NCI-H446 (cell line): ENCODE measurements at places on chromosomes 12 and 14.
A peak's percentile ranks its signal among the peaks of the same experiment; 100 is the strongest.

DNA sequence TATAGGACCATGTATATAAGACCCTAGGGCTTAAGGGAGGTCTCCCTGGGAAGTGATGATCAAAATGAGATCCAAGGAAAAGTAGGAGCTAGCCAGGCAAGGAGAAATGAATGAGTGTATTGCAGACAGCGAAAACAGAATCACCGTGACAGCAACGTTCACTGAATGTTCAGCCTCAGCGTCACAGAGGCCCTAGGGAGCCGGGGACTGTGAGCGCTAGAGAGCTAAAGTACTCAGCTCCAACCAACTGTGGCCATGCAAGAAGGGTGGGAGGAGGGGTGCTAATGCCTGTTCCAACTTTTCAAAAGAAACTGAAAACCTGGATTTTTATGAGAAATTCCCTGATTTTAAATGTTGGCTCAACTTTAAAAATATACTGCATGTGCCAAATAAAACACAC is 105.5 kb upstream of the CCND2 start:
- DNase-seq = no peak

- no peak for DNase-seq
Measured at GRCh38 chr14:48304729-48305128, 629.3 kb upstream of the MDGA2 start.

DNA sequence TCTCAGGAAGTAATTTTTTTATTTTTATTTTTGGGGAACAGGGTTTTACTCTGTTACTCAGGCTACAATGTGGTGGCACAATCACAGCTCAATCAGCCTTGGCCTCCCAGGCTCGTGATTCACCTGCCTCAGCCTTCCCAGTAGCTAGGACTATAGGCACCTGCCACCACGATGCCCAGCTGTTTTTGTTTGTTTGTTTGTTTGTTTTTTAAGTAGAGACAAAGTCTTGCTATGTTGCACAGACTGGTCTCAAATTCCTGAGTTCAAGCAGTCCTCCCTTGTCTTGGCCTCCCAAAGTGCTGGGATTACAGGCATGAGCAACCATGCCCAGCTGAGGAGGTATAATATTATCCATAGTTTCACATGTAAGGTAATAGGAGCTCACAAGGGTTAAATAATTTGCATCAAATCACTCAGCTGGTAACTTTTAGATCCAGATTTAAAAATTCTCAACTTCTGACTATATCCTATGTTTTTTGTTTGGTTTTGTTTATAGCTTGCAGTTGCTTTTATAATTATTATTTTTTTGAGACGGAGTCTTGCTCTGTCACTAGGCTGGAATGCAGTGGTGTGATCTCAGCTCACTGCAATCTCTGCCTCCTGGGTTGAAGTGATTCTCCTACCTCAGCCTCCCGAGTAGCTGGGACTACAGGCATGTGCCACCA is 629.3 kb downstream of the DIO2 start:
- DNase-seq = no peak

DNA sequence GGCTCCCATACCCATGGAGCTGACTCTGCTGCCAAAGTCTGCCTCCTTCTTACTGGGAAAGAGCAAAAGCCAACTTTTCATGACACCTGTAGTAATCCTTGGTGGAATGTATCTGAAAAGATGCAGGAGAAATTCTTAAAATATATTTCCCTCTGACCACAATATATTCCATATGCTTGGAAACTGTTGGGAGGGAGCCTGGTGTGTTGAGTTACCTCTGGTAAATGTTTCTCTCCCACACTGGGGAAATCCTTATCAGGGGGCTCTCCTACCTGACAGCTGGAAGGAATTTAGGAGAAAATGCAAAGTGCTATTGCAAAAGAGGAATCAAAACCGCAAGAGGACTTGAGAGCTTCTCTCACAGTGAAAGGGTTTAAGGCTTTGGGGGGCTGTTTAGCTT is 139.4 kb downstream of the TBX5 start:
- no peak for DNase-seq

DNA sequence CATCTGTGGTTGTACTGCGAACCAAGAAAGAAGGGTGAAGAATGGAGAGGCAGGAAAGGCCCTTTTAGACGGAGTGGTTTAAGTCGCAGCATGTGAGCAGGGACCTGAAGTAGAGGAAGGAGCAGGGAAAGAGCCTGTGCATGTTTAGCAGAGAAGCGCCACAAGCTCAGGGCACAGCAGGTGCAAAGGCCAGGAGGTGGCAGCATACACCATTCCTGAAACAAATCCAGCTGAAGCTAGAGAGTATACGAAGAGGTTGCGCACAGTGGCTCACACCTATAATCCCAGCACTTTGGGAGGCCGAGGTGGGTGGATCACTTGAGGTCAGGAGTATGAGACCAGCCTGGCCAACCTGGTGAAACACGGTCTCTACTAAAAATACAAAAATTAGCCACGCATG is 49.9 kb downstream of the HELB start:
- DNase-seq = peak; percentile 53

DNA sequence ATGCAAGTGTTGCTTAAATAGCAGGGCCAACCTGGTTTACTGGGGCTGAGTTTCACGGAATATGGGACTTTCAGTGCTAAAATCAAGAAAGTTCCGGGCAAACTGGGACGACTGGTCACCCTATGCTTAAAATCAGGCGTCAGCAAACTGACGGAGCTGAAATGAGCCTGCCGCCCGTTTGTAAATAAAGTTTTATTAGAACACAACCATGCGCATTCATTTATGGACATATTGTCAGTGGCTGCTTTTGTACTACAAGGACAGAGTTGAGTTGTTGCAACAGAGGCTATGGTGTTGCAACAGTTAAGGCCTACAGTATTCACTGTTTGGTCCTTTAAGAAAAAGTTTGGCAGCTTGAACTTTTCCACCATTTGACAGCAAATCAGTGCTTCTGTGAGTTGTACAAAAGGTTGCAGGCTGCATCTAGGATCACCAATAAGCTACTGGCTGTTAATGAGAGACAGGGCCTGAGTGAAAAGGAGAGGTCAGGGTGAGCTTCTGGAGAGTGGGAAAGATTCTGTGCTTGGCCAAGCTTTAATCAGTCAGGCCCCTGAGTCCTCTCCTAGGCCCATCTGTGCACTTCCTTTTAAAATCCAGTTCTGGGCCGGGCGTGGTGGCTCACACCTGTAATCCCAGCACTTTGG is 13.3 kb downstream of the SELPLG start:
- no peak for DNase-seq

GRCh38 chr12:28424965-28425364 is 234.7 kb downstream of the CCDC91 start:
- no peak for DNase-seq

DNA sequence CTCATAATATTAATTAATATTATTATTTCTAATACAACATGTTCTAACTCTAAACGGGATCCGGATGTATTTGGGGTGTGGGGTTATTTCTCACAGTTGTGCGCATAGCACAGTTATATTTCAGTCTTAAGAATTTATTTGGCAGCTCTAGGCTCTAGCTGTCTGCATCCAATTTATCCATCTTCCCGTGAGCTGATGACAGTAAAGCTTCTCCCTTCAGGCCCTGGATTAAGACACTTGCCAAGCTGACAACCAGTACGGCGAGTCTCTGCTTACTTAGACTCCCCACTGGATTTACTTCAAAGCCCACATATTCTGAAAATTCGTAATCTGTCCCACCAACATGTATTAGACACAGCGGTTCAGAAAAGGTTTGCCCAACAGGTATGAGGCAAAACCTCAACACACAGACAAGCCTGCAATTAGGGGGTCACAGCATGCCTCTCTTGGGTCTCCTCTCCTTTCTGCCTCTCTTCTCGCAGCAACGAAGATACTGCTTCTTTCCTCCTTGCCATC is 232.9 kb upstream of the TMTC1 start:
- no peak for DNase-seq

DNA sequence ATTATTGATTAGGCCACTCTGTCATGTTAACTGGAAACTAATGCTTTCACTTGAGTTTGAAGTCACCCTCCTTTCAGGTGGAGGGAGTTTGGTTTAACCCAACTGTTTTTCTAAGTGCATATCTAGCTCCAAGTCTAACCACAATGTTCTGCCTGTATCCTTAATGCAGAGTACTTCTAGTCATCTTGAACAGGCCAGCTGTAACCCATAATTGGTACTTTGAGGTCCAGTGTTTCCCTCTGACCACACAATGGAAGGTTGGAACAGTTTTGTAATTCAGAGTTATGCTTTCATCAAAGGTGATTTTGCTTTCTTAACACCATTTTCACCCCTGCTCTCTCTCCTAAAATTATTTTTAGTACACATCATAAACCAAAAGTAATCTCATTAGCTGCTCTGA is 237.2 kb upstream of the DCN start:
- no peak for DNase-seq

DNA sequence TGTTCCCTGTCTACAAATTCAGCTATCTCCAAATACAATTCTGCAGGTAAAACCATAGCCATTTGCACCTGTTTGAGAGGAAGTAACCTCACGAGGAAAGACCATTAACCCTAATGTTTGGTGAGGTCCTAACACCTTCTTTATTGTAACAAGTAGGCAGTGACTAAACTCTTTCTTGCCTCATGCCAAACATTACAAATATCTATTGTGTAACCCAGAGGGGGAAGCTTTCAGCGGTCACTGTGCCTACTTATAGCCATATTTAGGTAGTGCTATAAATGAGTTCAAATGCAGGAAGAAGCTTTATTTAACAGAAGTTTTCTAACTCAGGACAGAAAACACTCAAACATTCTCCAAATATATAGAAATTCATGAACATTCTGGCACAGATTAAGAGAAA is 252.7 kb downstream of the LRFN5 start:
- no peak for DNase-seq

- no peak for DNase-seq
Measured at GRCh38 chr14:100148837-100149731, 10.4 kb downstream of the DEGS2 start.

GRCh38 chr12:123232472-123232806 is 502 bp downstream of the MPHOSPH9 start:
- DNase-seq = no peak

DNA sequence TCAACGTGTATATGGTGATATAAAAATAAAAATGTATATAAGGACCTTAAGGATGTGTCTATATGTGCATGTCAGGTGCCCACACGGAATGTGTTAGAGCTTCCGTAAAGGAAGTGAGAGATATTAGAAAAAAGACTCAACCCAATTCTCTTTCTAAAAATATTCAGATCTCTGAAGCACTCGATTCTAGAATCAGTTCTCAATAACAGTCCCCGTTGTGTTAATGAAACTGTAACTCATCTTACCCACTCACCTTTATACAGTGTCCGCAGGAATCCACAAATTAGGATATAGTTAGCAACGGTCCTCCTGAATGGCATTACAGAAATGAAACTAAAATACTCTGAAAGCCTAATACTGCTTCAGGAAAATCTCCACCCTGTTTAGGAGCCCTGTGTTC is 29.3 kb downstream of the GRIN2B start:
- no peak for DNase-seq

DNA sequence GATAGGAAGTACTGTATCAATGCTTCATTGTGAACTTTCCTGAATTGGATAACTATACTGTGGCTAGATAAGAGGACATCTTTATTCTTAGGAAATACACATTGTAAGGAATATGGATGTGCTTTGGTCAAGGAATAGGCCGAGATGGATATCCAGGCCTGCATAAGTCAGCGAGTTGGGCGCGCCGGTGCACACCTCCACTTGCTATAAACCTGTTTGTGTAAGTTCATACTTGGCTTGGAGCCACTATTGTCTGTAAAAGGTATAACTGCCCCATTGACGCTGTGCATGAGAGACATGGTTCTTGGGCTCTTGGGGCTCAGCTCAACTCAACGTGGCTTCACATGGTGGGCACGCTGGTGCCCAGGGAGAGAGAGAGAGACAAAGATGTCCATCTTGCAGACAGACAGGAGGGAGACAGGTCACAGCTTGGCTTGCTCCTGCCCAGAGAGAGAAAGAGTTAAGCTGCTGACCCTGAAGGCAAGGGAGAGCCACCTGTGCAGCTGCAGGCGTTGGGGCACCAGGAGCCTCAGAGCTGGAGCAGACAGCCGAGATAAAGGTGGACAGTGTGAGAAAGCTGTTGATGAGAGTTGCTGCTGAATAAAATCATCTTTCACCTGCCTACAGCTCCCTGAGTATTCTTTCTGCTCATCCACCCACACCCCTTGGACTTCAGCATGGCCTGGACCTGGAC is 34.1 kb upstream of the COCH start:
- no peak for DNase-seq
